ENCODE measurements at places on chromosomes 5 and 9. TPM values are rescaled to one million over a fixed set of nuclear protein-coding genes. Genes with fewer than 3 reads are reported as not detected.

- no peak for DNase-seq
Measured at GRCh38 chr5:111043712-111044506, 27.6 kb upstream of the TSLP start.

DNA sequence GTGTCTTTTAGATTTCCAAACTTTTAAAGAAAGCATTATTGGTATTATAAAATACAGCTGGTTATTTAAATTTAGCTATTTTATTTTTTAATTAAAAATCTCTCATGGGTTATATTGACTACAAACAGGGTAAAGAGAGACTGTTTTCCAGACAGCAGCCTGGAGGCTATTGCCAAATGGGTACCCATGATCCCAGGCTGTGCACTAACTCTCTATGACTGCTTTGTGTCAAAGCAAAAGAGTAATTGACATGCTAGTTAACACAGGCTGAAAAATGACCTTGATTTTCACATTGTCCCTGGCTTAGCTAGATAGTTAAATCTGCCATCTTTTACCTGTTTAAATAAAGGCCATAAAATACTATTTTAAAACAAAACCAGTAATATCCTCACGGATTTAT is 589.7 kb downstream of the ANXA1 start:
- no peak for DNase-seq

- no peak for DNase-seq
Measured at GRCh38 chr5:168807287-168807686, 228.1 kb upstream of the PANK3 start.

- no peak for DNase-seq
Measured at GRCh38 chr5:39175273-39175955, 43.9 kb downstream of the FYB1 start.

- DNase-seq: no peak
Measured at GRCh38 chr9:70427161-70427945, 12.9 kb upstream of the KLF9 start.

- no peak for DNase-seq
Measured at GRCh38 chr5:115100319-115100955, 69.3 kb downstream of the TRIM36 start.

- DNase-seq: no peak
Measured at GRCh38 chr5:6583049-6583880, 49.6 kb downstream of the NSUN2 start.

- DNase-seq: peak; percentile 27
Measured at GRCh38 chr5:31656806-31657205, 17.9 kb downstream of the PDZD2 start.

DNA sequence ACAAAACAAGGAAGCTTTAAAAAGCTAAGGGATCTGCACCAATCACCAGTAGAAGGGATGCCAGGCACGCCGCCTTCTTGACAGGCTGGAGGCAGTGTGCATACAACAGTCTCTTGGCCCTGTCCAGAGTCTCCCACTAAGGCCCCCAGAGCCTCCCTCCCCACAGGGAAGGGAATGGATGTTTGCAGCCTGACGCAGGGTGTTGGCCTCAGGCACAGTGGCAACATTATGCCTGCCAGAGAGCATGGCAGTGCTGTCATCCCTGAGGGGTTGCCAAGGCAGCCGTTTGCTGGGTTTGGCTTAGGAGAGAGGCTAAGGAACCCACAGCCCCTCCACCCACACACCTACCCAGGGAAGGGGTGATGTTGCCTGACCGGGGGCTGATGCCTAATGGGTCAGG is 4.8 kb downstream of the HBEGF start:
- DNase-seq: no peak

DNA sequence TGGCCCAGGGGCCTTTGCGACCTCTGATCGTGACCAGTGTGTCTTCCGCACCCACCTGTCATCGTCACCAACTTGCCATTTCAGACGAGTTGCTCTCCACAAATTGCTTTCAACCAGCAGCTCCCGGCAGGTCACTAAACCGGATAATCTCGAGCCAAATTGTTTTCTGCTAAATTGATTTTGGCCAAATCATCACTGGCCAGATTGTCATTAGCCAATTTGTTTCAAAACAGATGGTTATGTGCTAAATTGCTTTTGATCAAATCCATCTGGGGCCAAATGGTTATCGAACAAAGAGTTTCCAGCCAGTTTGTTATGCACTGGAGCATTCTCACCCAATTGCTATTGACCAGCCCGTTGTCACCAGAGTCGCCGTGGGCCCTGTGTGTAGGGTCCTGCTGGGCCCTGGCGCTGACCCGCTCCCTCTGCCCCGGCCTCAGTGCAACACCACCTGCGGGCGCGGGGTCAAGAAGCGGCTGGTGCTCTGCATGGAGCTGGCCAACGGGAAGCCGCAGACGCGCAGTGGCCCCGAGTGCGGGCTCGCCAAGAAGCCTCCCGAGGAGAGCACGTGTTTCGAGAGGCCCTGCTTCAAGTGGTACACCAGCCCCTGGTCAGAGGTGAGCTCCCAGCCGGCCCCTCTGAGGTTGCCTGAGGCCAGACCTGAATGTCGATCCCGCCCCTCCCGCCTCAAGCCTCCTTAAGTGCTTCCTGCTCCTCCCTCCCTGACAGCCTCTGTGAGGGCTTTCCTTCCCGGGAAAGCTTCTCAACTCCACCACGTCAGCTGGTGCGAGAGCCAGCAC is 35.6 kb downstream of the ADAMTSL2 start:
- no peak for DNase-seq

- DNase-seq: no peak
Measured at GRCh38 chr5:114266374-114266773, 95.5 kb upstream of the KCNN2 start.

DNA sequence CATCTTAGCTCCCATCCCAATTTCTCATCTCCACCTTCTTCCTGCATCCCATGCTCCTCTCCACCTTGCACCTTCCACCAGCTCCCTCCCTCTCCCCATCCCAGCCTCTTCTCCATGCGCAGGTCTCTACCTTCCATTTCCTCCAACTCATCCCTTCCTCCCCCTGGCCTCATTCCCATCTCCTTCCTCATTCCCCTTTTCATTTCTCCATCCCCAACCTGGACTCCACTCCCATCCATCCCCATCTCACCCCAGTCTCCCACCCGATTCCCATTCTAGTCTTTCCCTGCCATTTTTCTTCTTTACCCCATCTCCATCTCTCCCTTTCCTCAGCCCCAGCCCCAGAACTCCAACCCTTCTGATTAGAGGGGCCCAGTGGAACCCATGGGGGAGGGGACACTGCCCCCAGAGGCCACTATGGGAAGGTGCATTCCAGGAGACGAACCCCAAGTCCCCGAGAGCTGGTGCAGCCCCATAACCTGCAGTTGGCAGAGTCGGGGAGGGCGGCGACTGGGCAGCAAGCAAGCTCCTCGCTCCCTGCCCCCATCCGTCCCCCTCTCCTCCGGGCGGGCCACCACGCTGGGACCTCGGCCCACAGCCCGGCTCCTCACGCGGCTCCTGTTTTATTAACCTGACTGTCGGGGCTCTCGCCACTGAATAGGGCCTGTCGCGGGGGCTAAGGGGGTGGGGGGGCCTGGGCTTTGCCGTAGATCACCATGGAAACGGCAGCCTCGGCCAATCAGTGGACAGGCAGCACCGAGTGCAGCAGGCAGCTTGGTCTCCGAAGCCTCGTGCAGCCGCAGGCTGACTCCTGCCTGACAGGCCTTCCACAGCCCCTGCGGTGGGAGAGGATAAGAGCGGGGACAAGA is 66.7 kb downstream of the PCDH1 start:
- DNase-seq: no peak

DNA sequence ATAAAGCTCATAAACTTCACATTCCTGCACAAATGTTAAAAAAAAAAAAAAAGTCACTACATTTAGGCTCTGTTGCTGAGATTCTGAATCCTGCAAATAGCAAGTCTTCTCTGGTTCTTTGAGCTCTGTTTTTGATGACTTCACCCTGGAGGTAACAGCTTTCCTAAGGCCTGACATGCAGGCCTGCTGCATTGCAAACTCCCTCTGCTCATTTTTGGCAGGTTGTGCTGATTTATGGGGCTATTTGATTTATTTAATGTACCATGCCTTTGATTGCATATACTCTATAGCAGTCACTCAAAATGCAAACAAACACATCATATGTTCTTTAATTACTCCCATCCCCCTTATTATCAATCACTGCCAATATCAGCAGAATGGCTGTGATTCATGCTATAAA is 416.1 kb upstream of the IZUMO3 start:
- DNase-seq: no peak

- DNase-seq: no peak
Measured at GRCh38 chr5:113102121-113102531, 125.5 kb downstream of the DCP2 start.

GRCh38 chr9:84486663-84487062 is 146.1 kb upstream of the SLC28A3 start:
- no peak for DNase-seq

DNA sequence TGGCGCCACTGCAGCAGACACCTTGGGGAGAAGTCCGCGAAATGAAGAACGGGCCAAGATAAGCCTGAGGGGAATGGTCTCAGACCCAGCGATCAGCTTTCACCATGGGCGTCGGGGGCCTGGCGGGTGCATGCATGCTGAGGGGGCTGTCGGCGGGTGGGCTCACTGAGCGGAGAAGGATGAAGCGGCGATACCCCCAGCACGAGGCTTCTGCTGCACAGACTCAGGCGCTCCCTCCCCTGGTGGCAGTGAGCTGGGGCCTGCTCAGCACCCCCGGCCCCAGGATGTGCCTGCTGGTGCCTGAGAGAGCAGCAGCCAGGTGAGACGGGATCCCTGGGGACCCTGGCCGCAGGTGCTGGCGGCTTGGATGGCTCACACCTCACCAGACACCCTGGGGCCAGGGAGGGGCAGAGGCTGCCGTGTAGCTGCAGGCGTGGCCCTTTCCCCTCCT is 31.2 kb downstream of the CEP72 start:
- DNase-seq: no peak

GRCh38 chr9:92122061-92122460 is 6.8 kb upstream of the SPTLC1 start:
- DNase-seq: no peak

DNA sequence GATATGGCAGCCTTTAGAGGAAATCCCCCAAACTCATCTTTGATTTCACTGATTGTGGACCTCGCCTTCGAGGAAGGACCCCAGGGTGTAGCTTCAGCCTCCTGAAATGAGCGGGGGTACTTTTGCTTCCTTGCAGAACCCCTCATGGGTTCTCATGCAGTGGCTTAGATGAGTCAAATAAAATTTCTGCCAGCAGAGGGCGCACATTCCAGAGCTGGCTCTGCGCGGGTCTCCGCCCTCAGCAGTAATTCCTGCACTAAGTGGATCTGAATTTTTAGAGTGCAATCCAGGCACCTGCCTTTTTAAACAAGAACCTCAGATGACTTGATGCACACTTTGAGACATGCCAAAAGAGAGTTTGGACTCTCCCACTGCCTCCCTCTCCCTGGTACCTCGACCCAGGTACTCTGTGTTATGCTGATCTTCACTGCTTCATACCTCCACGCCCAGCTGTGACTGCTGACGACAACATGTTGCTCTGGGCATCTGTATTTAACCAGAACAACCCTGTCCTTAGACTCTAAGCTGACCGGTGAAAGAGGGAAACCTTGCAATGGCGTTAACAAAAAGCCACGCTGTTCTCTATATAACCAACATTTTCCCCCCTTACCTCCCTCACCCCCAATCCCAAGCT is 7.3 kb downstream of the EGFLAM start:
- peak; percentile 68 for DNase-seq

DNA sequence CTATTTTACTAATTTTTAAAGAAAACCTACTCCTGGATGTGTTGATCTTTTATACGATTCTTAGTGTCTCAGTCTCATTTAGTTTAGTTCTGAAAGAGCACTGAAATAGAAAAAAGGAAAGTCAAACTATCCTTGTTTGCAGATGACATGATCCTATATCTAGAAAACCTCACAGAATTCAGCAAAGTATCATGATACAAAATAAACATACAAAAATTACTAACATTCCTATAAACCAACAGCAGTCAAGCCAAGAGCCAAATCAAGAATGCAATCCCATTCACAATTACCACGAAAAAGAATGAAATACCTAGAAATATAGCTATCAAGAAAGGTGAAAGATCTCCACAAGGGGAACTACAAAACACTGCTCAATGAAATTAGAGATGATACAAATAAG is 225.8 kb upstream of the CDH18 start:
- no peak for DNase-seq

- DNase-seq: no peak
Measured at GRCh38 chr5:30368064-30368463, 825.4 kb upstream of the CDH6 start.

- no peak for DNase-seq
Measured at GRCh38 chr5:67528953-67529352, 332.4 kb upstream of the CD180 start.

DNA sequence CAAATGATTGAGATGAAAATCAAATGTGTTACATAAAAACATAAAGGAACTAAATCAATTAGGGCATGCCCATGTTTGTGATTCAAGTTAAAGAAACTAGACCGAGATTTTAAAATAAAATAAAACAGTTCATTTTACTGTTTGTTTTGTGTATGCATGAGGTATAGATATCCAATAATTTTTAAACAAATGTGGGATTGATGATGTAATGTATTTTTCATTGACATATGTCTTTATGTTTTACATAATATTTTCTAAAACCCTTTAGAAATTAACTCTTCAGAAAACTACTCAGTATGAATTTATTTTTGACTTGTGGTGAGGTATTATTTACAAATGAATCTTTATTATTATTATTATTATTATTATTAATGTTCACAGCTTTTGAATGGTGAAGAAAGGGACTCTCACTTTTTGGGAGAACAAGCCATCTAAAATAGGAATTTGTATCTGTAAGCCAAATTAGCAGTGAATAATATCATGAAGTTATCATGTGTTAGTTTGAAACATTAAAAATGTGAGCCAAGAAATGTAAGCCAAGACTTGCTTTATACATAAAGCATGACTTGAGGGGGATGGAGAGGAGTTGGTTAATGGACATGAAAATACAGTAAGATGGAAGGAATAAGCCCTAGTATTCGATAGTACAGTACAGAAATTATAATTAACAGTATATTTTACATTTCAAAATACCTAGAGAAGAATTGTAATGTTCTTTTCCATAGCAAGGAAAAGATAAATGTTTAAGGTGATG is 355.0 kb downstream of the CDH10 start:
- no peak for DNase-seq

DNA sequence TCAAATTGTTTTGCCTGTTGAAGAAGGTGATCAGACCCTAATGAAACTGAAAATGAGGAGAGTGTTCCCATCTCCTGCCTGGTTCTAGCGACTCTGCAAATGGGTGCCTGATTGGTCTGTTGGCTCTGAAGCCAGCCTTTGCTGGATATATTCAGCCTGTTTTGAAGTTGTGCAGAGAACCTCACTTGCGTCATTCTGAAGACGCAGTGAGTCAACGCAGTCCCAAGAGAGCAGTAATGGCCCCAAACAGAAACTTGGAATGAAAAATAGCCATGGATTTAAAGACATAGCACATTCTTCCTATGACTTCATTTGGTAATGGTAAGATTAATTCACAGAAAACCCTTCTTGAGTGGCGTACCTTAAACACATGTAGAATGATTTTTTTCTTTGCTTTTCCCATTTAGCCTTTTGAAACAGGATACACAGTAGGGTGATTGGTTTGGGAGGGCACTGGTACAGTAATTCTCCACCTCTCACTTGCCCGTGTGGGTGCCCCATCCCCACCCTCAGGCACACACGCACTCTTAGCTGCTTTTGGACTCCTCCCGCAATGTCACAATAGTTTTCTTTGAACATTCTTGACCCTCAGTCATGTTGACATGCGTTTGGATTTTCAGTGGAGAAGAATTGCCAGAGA is 54.1 kb upstream of the ABL1 start:
- peak; percentile 56 for DNase-seq

ADRA1B gene
- polyA plus RNA-seq: 3.1 TPM

AGXT2 gene
- polyA plus RNA-seq: 47.9 TPM

ARHGEF37 gene
- polyA plus RNA-seq: 5.3 TPM

PRUNE2 gene
- polyA plus RNA-seq: 11.1 TPM

TMEM232 gene
- 7.1 TPM for polyA plus RNA-seq
